Activated CD4-positive, alpha-beta T cell treated with anti-CD3 and anti-CD28 coated beads, Interleukin-2, amount 10 ng/mL, durations not matched to agents 7 days and 5 days (primary cell): ENCODE measurements at places on chromosomes 12 and 14.

DNA sequence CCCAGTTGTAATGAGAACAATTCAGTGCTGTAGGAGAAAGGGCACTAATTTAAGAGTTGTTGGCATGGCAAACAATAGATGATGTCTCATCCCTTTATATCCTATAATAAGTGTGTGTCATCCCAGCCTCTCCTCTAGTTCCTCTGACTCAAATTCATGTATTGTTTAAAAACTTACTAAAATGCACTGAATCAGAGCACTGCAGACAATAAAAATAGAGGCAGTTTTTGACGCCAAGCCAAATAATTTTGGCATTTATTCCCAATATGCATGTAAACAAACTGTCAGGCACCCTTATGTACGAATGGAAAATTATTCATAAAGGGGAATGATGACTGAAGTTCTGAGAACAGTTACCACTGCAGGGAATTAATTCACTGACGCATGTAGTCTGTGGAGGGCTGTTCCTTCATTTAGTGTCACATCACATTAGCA lies 57.9 kb upstream of the TMX1 start:
- DNase-seq: no peak

GRCh38 chr14:63928744-63929174 lies 76.0 kb downstream of the SYNE2 start:
- no peak for DNase-seq

DNA sequence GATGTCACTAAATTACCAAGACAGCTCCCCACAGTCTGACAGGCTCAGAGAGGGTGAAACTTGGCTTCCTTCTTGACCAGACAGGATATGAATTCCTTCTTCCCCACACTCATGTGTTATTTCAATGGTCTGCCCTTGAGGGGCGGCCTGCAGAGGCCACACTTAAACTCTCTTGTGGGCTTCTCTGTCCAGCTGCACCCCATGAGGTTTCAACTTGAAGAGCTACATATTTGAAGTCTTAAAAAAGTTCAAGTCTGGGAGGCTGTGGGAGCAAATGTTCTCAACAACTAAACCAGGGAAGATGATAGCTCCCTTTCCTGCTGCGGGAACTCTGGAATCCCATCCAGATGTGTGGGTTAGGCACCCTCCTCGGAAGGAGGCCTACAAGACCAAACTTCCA lies 98.3 kb downstream of the TTC7B start:
- DNase-seq: no peak

DNA sequence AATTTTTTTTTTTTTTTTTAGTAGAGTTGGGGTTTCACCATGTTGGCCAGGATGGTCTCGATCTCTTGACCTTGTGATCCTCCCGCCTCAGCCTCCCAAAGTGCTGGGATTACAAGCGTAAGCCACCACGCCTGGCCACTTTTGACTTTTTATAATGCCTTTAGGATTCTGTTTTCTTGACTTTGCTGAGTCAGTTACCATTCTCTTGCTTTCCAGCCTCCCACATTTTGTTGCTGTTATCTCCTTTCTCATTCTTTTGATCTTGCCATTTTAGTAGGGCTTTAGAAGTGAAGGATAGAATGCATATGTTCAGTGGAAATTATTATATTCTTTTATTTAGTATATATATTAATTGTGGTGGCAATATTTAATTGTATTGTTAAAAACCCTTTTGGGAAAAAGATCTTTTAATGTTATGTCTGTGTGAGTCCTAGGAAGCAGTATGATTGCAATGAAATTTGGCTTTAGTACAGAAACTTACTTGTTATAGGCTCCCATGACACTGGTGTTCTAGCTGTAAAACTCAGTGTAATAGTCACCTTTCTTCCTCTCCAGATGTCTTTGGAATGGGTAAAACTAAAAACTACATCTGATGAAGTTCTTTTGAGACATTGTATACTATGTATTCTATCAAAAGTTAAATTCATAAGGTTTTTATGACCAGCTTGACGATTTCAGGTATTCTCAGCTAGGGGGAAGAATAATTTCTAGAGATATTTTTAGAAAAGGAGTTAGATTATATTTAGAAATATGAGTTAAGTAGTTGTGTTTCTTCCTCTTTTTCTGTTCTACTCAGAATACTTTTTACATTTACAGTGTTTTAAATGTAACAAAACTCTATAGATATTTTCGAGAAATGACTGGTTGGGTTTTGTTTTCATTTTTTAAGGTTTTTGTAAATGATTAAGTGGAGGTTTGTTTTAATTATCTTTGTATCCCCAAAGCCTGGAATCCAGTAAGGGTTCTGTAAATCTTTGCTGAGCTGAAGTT lies 74.7 kb downstream of the APAF1 start:
- DNase-seq: no peak

- no peak for DNase-seq
Observed at GRCh38 chr14:68788275-68788995, 4.4 kb downstream of the ZFP36L1 start.

DNA sequence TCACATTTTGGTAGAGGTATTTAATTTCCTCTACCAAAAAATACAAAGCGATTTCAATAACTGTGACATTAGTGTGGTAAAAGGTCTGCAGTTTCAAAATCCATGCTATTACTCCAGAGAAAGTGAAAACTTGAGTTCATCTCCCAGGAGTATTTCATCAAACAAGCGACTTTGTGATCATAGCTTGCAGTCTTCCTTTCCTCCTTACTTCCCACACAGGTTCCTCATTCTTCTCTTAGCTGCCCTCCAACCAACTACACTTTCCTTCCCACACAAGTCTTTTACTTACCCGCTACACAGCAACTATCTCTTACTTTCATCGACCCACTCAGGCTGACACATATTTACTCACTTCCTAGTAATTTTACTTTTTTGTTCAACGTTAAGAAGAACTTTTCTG lies 413.4 kb upstream of the USP15 start:
- DNase-seq: no peak

- no peak for DNase-seq
Observed at GRCh38 chr14:76104802-76105355, 46.8 kb upstream of the GPATCH2L start.

DNA sequence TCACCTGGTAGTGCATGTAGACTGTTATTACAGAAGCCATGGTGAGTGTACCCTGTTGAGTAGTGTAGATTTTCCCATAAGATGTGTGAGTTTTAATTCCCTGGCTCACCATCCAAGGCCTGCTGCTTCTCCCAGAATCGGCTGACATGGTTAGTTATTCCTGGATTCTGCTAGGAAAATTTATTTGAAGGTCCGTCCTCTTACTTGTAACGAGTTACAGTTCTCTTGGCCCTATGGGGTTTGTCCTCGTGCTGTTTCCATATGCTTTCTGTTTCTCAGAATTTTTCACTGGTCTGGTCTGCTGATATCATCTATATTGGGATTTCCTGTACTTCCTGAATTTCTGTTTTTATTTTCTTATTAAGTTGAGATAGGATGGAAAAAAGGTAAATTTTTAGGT lies 423.3 kb upstream of the RGS6 start:
- no peak for DNase-seq
